ENCODE measurements at places on chromosomes 5 and 9.

DNA sequence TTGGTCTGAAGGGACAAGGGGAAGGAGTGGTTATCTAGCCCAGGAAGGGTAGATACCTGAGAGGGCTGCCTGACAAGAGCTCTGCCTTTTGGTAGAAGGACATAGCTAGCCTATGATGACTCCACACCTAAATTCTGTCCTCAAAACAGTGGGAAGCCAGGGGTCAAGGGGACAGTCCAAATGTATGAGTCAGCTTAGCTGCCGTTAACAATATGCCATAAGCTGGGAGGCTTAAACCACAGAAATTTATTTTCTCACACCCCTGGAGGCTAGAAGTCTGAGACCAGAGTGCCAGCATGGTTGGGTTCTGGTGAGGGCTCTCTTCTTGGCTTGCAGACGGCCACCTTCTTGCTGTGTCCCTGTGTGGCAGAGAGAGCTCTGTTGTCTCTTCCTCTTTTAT, 306.4 kb downstream of the NTRK2 start:
- no peak for DNase-seq

GRCh38 chr9:127509955-127510299, 58.6 kb downstream of the LRSAM1 start:
- no peak for DNase-seq

DNA sequence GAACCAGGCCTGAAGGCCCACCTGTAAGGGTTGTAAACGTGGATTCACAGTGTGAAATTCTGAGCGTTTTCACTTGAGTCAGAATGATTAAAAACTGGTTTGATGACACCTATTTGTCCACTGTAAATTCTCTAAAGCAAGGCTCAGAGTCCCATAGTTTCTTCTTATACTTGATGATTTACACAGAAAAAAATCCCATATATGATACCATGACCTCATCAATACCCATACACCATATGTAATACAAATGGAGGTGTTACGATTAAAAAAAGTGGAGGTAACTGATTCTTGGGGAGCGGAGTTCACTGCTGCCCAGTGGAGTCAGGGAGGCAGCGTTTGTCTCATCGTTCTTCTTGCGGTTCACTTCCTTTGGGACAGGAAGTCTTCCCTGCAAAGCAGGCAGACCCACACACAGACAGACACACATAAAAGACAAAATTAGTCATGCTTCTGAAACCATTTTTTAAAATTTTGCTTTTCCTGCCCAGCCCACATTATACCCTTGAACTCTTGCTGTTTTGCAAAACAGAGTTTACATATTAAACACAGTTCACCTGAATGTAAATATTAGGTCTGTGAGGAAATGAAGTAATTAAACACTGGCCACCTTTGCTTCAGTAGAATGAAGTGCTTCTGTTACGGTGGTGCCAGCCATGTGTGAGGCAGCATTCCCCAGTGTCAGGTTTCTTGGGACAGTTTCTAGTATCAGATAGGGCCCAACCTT, 26.2 kb downstream of the NREP start:
- DNase-seq, result no peak

DNA sequence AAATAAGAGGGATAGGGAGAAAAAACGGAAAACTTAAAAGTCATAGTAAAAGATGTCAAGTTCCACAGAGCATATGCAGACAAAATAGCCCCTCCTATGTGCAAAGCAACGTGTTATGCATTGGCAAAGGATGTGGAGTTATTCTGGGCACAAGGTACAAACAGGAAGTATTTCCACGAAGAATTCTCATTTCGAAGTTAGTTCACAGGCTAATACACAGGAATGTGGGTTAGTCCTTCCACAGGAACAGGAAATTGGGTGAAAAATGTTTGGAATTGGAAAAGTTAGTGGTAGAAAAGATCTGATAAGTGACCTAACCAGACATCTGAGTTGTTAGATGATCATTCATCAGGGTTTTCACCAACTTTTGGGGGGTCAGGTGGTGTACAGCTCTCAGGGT, 326.6 kb downstream of the EBF1 start:
- peak; percentile 15 for DNase-seq

DNA sequence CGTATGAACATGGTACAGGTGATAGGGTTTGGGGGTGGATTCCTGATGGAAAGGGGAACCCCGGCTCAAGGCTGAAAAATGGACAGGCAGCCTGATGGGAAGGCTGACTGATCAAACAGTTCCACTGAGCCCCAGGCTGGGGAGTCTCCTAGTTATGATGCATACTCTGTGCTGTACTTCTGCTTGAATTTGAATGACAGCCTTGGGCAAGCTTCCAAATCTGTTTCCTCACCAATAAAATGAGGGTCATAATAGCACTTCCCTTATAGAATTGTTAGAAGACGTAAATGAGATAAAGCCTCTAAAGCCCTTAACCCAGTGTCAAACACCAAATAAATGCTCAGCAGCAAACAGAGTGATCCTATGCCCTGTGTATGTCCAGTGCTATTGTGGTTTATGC, 478.5 kb upstream of the DMAC1 start:
- no peak for DNase-seq
